ENCODE measurements at places on chromosomes 11 and 22.

DNA sequence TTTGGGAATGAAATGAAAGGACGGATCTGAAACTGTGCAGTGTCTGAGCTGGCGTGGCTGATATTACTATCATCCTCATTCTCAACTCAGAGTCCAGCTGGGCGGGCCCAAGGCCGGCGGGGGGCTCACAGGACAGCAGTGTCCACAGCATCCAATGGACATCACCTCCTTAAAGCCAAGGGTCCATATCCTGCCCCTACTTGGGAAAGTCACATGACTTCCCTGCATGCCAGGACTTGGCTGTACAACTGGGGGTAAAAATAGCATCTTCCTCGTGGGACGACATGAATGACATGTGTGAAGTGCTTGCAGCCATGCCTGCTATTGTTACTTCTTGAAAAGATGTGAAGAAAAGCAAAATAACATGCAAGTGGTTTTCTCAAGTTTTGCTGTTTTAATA lies 82.3 kb downstream of the TRMU start:
- no peak for DNase-seq

- peak; percentile 94 for DNase-seq
Observed at GRCh38 chr11:65366340-65366773, 11.8 kb downstream of the TIGD3 start.

DNA sequence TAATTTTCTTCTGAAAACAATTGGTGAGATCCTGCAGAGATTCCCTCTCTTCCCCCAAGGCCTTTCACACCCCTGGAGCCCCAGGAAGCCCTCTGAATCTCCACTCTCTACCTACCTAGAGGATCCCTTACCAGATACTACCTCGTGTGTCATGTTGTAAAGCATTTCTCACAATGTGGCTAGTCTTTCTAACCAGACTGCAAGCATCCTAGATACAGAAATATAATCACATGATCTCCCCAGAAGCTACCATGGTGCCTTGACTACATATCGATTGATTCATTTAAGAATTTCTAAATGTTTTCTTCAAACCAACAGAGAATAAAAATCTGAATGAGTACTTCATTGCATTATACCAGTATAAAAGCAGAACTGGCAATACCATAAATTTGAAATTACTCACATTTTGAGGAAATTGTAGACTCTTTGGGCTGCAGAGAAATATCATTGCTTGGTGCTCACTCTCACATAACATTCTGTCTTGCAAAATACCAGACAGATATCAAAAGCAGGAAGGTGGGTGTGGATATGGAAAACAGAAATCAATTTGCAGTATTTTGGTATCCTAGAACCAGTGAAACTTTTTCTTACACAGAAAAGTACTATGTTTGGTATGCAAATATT lies 113.5 kb downstream of the MAML2 start:
- DNase-seq: no peak

DNA sequence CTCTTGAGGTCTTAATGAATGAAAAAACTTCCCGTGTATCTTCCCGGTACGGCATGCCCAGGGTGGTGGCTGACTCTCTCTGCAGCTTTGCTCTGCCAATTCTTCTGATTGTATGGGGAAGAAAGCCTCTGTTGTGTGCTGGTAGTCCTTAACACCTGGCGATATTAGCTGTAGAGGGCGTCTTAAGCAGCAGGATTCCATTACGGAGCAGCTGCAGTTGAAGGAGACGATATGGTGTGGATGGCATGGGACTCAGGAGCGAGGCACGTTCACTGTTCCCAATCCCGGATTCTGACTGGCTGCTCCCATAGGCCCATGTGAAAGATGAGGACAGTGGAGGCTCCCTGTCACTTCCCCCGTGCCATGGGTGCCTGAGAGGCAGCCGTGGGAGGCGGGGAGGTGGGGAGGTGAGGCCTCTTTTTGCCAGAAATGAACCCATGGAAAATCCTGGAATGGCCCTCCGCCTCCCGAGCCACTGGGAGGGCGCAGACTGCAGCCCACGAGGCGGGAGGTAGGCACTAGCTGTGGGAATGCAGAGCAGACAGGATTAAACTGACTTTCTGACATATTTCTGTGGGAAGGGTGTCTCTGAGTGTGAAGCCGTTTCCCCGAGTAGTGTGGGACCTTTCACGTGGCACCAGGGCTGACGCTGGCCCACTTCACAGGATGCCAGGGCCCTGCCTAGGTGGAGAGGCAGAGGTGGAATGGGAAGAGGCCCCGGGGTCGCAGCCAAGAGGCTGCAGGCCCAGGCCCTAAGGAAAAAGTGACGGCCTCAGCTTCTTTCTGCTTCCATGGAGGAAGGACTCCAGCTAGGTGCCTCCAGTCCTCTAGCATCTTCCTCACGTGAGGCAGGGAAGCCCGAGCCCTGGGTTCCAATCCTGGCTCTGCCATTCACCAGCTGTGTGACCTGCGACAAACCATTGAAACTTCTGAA lies 121.4 kb upstream of the CD82 start:
- no peak for DNase-seq

GRCh38 chr11:77100166-77101042 lies 2.2 kb upstream of the OMP start:
- DNase-seq: no peak
